Effector memory CD8-positive, alpha-beta T cell (primary cell): ENCODE measurements at places on chromosomes 6 and 20.

- DNase-seq: no peak
Measured at GRCh38 chr6:91538622-91539021, 951.8 kb upstream of the MAP3K7 start.

DNA sequence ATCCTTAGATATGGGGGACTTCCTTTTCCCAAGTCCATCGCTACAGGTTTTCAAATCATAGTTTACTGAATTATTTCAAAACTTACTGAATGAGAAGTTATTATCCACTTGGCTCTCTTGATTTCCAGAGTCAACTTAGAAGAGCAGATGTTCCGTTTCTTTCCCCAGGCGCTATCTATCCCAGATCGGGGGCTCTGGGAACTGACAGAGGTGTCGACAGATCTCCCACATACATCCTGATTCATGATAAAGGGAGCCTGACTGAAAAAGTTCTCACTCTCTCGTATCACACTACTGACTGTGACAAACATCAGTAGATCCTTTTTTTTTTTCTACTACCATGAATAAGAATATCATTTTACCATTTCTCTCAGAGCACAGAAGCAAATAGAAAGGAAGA is 654.8 kb downstream of the RNF144B start:
- no peak for DNase-seq

GRCh38 chr6:84766799-84767525 is 2.6 kb upstream of the TBX18 start:
- no peak for DNase-seq

GRCh38 chr20:42957704-42958095 is 232.0 kb downstream of the PTPRT start:
- no peak for DNase-seq

DNA sequence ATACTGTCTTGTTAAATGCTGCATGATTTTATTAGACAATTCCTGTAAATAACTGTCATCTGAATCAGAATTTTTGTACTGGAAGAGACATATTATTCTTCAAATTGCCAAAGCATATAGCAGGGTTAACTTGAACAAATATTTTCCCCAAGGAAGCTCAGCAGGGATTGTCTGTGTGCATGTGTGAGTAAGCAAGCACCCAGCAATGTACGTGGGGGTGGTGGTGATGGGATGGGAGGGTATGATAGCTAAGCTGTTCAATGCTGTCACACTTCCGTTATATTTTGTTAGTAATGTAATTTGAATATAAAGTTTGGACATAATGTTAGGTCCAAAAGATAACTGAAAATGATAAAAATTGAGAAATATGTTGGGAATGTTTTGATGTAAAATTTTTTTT is 118.1 kb downstream of the MYB start:
- no peak for DNase-seq

- DNase-seq: no peak
Measured at GRCh38 chr6:145878591-145879295, 64.1 kb upstream of the FBXO30 start.

- no peak for DNase-seq
Measured at GRCh38 chr6:160417146-160417545, 69.0 kb downstream of the SLC22A3 start.

- no peak for DNase-seq
Measured at GRCh38 chr6:13397359-13398068, 69.2 kb upstream of the TBC1D7 start.

DNA sequence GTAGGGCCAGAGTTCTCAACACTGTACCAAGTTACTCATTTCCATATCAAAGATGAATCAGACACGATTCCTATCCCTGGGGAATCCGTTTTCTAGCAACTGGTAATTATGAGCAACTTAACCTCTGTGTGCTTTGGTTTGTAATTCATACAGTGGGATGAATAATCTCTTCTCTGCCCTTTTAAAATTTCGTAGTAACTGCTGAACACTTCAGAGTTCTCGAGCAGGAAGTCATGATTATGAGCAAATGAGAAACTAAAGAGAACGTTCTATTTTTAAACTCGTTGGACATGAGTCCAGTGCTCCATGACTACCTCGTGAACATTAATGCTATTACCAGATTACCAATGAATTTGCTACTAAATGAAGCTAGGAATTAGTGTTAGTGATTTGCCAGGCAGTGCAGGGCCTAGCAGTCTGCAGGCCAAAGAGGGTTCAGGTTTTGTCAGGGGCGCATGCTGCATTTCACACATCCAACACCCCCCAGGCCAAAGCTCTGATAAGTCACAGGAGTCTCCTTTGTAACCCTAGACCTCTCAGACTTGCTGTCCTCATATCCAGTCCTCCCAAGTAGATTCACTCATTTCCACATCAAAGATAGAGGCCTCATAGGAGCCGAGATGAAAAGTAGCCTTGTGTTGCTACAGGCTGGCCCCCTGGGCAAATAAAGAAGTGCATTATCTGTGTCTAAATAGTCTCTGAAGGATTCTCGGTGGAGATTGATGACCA is 45.8 kb upstream of the VSTM2L start:
- DNase-seq: no peak

DNA sequence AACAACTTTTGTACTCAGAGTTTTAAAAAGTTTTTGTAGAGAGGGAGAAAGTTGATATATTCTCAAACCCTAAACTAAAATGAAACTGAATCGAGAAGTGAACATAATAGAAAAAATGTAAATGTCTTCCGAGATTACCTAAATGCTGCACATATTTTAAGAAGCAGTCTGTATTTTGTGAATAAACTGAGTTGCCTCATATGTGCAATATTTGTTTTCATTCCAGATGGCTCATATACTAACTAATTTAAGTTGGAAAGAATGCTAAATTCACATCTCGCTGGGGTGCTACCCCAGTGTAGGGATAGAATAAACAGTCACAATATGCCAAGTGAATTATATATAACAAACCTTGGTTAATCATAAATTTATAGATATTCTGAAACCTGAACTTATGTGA is 285.9 kb upstream of the THEMIS start:
- no peak for DNase-seq

GRCh38 chr6:47028835-47029360 is 13.2 kb downstream of the ADGRF1 start:
- DNase-seq: no peak

DNA sequence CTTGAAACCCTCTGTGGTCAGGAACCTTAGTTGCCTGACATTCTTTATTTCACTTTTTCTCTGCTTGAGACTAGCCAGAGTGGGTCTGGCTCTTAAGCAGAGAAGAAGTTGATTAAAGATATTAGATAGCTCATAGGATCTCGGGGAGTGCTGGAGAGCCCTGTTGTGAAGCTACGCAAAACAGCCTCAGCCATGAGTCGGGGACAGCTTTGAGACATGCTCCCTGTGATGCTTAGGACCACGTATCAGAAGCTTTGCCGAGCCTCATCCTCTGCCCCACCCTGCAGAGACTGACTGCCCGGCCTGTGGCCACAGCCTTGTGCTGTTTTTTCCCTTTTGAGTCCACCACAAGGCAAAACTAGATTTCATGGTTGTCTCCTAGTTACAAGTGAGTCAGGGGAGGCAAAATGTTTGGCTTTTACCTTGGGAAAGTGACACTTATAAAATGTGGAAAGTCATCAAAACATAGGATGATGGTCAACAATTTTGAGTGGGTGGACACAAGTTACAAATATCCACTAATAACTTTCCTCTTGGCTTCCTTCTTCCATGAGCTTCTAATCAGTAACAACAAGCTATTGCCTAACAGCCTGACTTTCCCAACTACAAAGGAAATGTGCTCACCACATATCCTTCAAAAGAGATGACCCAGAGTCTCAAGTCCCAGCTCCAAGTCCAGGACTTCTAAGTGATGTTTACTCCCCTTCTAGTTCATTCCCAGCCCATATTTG is 108.4 kb downstream of the JAG1 start:
- DNase-seq: no peak

- no peak for DNase-seq
Measured at GRCh38 chr6:73391675-73392074, 3.0 kb upstream of the DDX43 start.

DNA sequence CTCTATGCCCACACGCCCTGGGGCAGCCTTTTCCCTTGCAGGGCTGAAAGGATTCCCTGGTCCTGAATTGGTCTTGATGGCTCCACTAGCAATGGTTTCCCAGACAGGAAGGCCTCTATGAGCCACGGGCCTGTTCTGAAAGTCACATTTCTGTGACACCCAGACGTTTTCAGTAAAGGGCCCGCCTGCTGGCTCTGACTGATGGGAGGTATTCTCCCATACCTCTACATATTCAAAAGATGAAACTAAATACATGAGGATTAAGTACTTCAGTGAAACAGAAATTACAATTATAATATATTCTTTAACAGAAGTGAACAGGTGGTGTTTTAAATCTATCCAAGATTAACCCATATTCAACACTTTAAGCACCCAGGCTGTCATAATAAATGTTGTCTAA is 629.8 kb downstream of the CDH26 start:
- DNase-seq: no peak

GRCh38 chr6:123747515-123747914 is 56.1 kb upstream of the NKAIN2 start:
- no peak for DNase-seq

GRCh38 chr6:78995346-78995745 is 82.7 kb downstream of the PHIP start:
- DNase-seq: no peak

- no peak for DNase-seq
Measured at GRCh38 chr6:54291738-54292137, 16.5 kb upstream of the TINAG start.

GRCh38 chr6:126541806-126542491 is 202.0 kb downstream of the CENPW start:
- DNase-seq: no peak

DNA sequence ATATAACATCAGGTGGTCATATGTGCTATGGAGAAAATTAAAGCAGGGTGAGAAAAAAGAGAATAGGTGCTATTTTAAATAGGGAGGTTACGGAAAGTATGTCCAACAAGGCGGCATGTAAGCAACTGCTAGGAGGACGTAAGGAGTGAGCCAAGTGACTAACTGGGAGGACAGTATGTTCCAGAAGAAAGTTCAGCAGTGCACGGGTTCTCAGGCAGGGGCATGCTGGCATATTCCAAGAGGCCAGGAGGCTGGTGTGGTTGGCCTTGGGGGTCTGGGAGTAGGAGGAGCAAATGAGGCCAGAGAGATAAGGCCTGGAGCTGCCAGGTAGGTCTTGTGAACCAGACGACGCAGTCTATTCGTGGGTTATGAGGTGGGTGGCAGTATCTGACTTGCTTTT is 112.4 kb downstream of the ARMC2 start:
- no peak for DNase-seq

DNA sequence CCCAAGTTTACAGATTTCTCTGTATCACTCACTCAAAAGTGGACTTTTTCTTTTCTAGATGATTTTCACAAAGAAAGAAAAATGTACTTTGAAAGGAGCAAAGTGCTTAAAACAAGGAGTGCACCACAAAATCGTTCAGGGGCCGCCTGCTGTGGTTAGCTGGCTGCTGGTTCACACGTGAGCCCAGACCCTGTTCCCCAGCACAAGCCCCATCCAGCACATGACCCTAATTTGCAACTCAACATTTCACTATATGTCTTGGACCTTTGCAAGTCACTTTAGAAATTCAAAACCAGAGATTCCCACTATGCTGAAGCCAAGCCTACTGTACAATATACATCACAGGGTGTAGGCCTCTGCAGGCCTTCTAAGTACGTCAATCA is 95.5 kb upstream of the NHSL1 start:
- DNase-seq: no peak

GRCh38 chr6:165716886-165717285 is 53.8 kb upstream of the PDE10A start:
- DNase-seq: no peak

DNA sequence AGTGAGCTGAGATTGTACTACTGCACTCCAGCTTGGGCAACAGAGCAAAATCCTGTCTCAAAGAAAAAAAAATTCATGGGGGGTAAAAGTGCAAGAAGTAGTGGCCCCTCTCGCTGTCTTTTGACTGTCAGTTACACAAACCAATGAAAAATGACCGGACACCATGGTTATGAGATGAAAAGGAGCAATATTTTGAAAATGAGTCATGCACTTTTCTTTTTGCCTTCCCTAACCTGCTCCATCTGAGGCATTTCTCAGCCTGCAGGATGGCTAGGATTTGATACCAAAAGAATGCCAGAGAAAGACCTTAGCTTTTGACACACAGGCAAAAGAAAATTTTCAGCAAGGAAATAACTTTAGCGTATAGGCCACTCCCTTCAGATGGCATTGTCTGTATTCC is 181.7 kb upstream of the ARID1B start:
- no peak for DNase-seq

- no peak for DNase-seq
Measured at GRCh38 chr6:43547222-43547621, 28.6 kb downstream of the XPO5 start.

DNA sequence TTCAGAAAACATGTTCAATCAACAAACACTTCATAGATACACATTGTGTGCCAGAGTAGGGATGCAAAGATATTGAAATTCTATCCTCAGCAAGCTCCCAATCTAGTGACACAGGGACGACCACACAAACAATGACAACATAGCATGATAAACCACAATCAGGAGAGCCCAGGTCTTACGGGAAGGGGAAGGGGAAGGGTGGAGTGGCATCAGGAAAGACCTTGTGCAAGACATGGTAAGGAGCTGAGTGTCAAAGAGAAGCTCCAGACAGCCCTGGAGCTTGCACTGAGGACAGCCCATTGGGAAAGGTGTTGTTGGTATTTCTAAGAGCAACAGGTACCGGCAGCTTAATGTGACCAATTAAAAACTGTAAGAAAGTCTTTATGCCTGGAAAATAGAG is 103.6 kb downstream of the PDE7B start:
- no peak for DNase-seq

DNA sequence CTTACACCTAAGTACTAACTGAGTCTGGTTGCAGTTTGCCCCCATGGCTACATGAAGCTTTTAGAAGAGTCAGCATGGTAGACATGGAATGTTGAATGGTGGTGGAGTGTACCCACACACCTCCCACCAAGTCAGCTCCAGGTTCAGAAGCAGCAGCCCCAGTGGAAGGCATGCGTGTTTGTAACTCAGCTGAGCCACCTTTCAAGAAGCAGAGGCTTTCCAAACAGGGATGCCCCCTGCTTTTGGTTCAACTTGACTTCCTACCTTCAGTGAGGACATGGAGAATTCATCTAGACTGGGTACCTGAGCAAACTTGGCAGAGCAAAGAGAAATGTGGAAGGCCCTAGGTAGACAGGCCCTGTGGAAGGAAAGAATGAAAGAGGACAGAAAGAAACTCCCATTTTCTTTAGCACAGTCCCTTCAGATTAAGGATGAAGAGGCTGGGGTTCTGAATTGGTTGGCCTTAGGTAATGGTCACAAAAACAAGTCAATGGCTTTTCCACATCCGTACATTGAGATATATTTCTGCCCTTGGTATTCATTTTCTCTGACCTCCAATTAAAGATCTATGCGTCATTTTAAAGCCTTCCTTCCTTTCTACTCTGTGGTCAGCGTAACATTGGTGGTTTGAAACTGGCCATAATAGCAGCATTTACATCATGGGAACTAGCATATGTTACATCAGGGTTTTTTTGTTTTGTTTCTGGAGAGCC is 53.2 kb downstream of the HFE start:
- no peak for DNase-seq

DNA sequence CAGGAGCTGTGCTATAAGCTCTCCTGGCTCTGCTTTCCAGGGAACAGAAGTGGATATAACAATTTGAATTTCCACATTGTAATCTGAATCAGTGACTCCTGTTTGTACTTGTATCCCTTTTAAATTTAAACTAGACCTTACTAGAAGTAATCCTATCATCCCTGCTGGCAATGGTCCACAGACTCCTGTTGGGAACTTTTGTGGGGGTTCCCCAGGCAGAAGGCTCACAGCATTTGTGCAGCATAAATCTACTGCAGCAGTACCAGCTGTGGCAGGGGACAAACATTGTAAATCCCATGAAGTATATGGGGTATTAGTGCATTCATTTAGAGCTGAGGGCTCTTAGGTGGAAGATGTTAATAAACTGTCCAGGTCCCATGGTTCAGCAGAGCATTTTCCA is 12.0 kb upstream of the PDCD2 start:
- DNase-seq: no peak
